ENCODE measurements at places on chromosomes 16 and 17.

GRCh38 chr17:77935121-77935571 is 23.4 kb upstream of the TNRC6C start:
- DNase-seq = no peak

DNA sequence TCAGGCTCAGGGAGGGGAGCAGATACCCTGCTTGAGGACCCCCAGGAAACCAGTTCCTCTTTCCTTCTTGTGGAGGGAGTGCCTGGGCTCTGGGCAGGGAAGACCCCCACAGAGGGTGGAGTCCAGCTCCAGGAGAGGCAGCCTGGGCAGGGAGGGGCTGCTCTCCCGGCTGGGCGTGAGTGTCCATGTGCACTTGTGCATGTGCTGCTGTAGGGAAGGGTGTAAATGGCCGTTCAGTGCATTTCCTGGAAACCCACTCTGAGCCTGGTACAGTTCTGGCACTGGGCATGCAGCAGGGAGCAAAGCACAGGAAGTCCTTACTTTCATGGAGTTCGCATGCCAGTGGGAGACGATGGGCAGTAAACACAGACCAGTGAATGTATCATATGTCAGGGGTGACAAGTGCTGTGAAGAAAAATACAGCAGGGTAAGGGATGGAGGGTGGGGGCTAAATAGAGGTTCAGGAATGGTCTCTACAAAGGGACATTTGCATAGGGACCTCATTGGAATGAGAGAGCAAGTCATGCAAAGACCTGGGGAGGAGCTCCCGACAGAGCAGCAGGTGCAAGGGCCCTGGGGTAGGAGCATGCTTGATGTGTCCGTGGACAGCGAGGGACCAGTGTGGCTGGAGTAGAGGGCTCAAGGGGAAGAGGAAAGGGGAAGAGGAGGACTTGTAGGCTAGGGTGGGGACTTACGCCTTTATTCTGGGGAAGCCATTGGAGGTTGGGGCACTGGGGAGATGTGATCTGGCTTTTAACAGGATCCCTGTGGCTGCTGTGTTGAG is 5.5 kb downstream of the STARD3 start:
- DNase-seq = no peak

DNA sequence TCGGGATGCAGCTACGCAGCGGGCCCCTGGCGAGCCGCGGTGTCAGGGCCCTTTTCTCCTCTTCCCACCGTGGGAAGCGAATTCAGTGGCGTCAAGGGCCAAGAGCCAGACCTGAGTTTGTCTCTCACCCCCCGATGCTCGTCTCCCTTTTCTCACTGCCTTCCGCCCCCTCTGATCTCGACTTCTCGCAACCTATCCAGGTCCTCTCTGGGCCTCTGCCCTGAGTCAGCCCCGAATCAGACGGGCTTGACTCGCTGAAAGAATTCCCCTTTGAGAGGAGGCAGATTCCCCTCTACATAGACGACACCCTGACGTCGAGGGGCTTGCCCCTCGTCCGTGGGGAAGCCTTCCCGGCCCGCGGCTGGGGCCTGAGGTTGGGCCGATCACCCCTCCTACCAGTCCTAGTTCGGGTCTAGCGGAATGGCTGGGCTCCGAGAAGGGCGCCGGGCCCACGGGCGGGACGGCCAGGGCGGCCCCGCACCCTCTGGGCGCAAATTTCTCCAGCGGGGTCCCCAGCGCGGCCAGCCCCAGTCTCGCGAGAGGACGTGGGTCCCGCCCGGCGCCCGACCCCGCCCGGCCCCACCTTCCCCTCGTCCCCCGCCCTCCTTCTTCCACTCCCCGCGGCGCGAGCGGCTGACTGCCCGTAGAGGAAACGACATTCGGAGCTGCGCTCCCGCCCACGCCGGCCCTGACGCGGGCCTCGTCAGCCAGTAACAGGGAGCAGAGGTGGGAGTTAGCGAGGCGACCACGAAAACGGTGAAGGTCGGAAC is at the start of gene GGNBP2:
GGNBP2 (plus strand) TSS at position 613 of the 770 bp plus-strand sequence. CDS start 806 bp downstream, outside the sequence.
- peak; percentile 84 for DNase-seq

- DNase-seq = no peak
Measured at GRCh38 chr17:82648742-82649331, 593 bp upstream of the WDR45B start.

- no peak for DNase-seq
Measured at GRCh38 chr17:57463103-57463885, 207.0 kb downstream of the MSI2 start.

DNA sequence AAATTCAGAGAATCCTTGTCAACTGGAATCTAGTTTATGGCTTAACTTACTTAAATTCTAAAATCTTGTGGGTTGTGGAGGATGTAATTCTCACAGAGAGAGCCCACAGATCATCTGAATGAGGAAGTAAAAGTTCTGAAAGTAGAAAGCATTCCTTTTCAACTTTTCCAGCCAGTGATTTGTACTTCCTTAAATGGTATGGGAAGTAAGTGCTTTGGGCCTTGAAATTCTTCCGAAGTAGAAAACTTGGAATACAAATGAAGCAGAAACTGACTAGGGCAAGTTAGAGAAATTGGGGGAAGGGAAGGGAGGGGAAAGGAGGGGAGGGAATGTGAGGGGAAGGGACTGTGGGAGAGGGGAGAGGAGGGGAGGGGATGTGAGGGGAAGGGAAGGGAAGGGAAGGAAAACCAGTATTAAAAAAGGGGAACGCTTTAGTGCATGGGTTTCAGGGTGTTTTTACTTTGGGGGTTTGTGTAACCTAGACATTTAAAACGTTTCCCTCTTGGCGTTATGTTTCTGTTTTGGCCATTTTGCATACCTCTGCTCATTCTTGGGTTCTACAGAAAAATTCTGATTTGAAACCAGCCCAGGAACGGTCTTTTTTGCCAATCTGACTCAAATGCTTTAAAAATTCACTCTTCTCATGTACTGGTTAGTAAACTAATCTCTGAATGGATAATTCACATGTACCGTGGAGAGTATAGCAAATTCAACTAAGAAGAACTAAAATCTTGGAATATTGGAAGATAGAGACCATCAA is 15.5 kb upstream of the SNTB2 start:
- DNase-seq = no peak

GRCh38 chr17:54982399-54982798 is 13.8 kb downstream of the STXBP4 start:
- no peak for DNase-seq

DNA sequence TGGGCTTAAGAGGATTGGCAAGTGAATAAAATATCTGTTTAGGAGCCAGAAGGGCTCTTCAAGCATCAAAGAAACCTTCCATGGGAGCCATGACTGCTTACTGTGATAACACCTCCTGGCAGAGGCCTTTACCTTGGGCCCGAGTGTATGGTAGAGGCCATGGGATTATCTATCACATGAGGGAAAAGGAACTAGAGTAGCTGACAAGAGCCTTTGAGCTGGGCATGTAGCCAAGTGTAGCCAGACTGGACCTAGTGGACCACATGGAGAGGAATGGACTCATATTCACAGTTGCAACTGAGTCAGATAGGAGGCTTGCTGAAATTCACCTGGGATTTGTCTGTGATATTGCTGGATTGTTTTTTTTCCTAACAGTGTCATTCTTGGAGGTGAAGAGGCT is 276.0 kb upstream of the ZFHX3 start:
- no peak for DNase-seq

GRCh38 chr17:50426814-50427787 is 1.1 kb downstream of the ACSF2 start:
- no peak for DNase-seq

GRCh38 chr16:14070555-14070876 is 603 bp upstream of the MRTFB start:
- no peak for DNase-seq

DNA sequence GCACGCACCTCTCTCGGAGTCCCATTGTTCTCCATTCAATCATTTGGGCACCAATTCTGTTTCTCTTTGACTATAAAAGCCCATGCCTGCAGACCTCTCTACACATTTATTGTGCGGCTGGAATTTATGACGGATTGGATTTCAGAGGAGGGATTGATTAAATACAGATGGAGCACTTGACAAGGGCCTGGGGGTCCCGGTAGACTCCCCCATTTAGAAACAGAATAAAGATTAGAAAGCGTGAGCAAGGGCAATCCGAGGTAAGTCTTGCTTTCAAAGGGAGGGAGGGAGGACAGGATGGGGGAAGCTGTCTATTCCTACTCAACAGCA is 15.1 kb upstream of the PITPNM3 start:
- DNase-seq = no peak

GRCh38 chr17:5675625-5676421 is 91.5 kb upstream of the NLRP1 start:
- DNase-seq = no peak

DNA sequence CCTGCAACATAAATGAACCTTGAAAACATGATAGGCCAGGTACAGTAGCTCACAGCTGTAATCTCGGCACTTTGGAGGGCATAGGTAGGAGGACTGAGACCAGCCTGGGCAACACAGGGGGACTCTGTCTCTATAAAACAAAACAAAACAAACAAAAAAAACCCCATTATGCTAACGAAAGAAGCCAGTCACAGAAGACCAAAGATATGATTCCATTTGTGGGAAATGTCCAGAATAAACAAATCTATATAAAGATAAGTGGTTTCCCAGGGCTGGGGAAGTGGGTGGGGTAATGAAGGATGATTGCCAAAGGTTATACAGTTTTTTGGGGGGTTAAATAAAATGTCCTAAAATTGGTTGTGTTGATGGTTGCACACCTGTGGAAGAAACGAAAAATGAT is 36.5 kb upstream of the SIAH1 start:
- DNase-seq = no peak

GRCh38 chr17:42441371-42442195 is 17.1 kb upstream of the ATP6V0A1 start:
- DNase-seq = no peak

- DNase-seq = no peak
Measured at GRCh38 chr17:4938688-4939545, 929 bp downstream of the SLC25A11 start.

- DNase-seq = no peak
Measured at GRCh38 chr16:68216240-68216639, 19.7 kb downstream of the ESRP2 start.

DNA sequence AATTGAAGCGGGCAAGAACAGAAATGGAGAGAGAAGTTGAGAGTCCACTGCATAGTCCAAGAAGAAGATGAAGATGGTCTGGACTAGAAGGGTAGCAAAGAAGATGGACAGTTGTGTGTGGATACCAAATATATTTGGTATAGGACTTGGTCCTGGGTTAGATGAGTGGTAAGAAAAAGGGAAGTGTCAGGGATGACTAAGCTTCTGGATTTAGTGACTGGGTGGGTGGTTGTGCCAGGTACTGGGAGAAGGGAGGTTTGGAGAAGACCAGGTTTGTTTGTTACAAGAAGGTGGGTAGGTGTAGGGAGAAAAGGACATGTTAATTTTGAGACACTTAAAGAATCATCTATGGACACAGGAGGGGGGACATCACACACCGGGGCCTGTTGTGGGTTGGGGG is 5.4 kb downstream of the VMP1 start:
- no peak for DNase-seq

- no peak for DNase-seq
Measured at GRCh38 chr17:76477576-76477975, 10.2 kb downstream of the AANAT start.

- no peak for DNase-seq
Measured at GRCh38 chr17:1597861-1598342, 30.7 kb downstream of the SLC43A2 start.

DNA sequence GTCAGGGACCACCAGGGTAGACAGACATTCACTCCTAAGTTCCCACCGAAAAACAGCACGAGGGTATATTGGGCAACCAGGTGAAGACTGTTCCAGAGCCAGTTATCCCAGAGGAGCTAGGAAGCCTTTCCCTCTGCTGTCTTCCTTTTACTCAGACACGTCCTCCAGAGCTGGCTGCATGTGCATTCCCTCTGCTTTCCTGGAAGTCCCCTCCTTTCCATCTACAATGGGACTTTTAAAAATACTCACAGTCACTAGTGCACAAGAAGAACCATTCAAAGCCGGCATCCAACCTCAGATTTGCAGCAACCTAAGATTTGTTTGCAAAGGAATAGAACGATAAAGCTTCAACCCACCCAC is 32.5 kb upstream of the CRISPLD2 start:
- DNase-seq = no peak

GRCh38 chr17:16027708-16028584 is 28.3 kb downstream of the TTC19 start:
- peak; percentile 70 for DNase-seq

- no peak for DNase-seq
Measured at GRCh38 chr16:27322858-27323780, 9.3 kb downstream of the IL4R start.

DNA sequence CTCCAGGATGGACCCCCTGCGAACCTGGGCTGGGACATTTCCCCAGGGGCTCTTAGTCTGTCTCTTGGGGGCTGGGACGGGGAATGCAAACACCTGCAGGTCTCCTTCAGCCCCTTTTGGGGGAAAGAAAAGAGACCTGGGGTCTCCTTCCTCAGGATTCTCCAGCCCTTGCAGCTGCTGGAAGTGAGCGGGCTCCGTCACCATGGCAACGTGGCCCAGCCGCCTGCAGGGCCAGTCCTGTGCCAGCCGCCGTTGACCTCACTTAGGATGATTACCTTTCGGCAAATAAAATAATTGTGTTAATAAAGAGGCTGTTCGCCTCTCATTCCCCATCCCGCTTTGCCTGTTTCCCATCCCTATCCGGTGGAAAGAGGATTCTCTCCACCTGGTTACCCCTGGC is 25.7 kb downstream of the MRM1 start:
- no peak for DNase-seq

Measured in fibroblast of skin of left biceps (primary cell).